NCI-H446 treated with DMSO at 0.1 percent for 48 hours (cell line): ENCODE measurements at places on chromosomes 7 and 10.

GRCh38 chr7:19117091-19117869 is at the start of gene TWIST1:
Gene TWIST1 (minus strand): TSS chr7:19117636. CDS start chr7:19117321, 315 bp downstream.
- peak; percentile 26 for DNase-seq

GRCh38 chr7:111987886-111988285 is 218.3 kb downstream of the DOCK4 start:
- DNase-seq: no peak

DNA sequence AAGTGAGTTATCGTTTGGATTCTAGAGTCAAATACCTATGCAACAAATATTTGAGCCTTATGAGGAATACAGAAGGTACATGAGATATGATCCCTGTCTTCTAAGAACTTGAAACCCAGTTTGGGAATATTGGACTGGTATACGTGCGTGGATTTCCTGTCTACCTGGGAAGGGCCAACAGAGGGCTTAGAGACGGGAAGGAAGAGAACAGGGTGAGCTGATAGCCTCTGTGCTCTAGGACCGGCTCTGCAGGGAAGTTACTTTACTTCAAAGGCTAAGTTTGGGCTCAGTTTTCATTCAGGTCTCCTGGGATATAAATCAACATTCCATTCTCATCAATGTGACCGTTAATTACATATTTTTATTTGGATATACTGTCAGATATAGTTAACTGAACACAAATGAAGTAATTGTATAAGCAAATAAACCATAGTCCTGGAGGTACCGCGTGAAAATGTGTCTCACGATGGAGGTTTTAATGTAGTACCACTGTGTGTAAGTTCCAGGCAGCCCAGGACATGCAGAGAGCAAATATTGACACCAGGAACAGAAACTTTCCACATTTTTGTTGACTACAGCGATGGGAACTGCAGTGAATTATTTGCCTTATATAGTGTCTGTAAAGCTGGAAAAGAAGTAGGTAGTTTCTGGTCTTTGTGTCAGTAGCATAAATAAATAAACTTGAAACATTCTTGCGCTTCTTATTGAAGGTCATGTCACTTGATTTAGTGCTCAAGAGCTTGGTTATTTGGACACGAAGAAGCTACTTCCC is 8.6 kb downstream of the CHST12 start:
- DNase-seq: no peak

GRCh38 chr7:29327455-29327854 is 132.9 kb downstream of the CHN2 start:
- DNase-seq: no peak

DNA sequence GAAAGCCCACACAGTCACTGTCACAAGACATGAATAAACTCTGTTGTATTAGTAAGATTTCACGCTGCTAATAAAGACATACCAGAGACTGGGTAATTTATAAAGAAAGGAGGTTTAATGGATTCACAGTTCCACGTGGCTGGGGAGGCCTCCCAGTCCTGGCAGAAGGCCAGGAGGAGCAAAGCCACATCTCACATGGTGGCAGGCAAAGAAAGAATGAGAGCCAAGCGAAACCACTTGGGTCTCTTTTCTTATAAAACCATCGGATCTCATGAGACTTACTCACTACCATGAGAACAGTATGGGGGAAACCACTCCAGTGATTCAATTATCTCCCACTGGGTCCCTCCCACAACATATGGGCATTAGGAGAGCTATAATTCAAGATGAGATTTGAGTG is 110.2 kb downstream of the ST8SIA6 start:
- no peak for DNase-seq

GRCh38 chr7:128497405-128497804 is 20.9 kb downstream of the METTL2B start:
- no peak for DNase-seq

GRCh38 chr10:43197834-43198681 is 59.8 kb downstream of the CSGALNACT2 start:
- DNase-seq: no peak

DNA sequence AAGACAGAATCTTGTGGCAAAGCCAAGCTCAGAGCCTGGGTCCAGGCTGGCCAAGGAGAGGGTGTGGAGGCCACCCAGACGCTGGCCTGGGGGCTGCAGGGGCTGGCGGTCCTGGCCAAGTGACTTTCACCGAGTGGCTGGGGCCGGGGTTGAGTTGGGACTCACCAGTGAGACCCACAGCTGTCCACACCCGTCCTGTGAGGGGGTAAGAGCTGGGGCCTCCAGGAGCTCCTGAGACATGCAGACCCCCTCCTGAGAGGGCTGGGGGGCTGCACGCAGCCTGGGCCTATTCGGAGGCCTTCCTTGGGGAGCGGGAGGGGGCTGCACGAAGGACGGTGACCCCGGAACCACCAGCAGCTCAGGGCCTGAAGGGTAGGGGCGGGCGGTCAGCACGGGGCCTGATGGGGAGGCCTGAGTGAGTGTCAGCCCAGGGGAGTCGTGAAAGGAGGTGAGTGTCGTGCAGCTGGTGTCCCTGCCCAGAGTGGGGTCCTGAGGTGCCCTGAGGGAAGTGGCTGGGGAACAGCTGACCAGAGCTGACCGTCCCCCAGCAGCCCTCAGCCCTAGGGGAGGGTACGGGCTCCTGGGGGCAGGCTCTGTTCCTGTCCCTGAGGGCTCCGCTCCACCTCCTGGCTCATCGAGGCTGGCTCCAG is 100.9 kb downstream of the FOXL3 start:
- no peak for DNase-seq

GRCh38 chr7:20200971-20201370 is 16.2 kb downstream of the MACC1 start:
- no peak for DNase-seq

DNA sequence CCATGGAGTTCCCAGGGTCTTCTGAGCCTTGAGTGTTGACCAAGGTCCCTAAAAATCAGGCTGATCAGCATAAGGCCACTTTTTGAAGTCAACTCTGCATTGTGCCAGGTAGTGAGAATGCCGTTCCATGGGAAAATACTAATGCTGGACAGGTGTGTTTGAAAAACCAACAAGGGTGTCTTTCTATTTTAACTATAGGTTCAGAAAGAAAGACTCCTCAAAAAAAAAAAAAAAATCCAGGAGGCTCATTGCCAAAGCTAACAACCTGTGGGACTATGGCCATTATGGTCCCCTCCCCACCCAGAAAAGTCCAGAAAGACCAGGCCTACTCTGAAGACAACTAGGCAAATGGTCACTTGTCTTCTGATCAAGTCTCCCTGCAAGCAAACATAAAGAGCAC is 44.4 kb downstream of the NRAP start:
- no peak for DNase-seq
